Amniotic epithelial cell (primary cell): ENCODE measurements at places on chromosomes 3 and 15.

DNA sequence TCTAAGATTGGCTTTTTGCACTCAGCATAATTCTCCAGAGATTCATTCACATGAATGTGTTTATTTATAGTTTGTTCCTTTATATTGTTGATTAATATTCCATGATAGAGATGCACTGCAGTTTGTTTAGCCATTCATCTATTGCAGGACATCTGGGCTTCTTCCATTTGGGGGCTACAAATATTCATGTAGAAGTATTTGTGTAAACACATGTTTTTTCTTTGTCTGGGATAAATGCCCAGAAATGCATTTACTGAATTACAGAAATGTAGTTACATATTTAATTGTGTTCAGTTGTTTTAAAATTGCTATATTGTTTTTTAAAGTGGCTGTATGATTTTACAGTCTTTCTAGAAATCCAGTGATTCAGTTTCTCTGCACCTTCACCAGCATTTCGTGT lies 635.0 kb downstream of the ZIC1 start:
- no peak for DNase-seq

DNA sequence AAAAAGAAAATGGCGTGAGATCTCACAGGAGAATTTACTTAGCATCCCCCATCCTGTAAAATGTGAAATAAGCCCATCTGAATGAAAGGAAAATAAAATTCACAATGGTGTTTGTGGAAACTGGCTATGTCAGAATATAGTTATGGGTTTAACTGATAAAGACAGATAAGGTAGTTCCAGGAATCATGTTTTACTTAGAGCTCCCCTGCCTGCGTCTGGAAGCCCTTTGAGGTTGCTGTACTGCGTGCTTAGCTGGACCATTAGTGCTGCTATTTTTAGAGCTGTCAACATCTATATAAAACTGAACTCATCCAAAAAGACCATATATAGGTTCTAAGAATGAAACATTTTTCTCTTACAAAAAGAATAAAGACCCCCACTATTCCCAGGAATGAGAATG lies 130.8 kb downstream of the LSAMP start:
- DNase-seq, result no peak

GRCh38 chr15:44775953-44776352 lies 39.6 kb downstream of the TRIM69 start:
- DNase-seq, result peak; percentile 3

DNA sequence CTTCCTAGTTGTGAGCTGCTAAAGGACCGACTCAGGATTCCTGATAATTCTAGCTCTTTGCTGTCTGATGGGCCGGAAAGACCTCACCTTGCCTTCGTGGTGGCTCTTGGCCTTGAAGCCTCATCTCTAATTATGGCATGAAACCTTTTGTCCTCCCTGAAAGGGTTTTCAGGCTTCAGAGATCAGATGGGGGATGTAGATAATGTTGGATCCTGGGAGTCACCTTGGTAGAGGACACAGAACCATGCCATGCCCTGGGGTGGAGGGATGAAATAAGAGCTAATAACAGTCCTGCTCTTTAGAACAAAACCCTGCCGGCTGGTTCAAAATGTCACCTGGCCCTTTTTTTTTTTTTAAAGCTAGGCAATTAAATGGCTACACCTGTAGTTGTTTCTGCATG lies 50.8 kb upstream of the SYN2 start:
- no peak for DNase-seq

DNA sequence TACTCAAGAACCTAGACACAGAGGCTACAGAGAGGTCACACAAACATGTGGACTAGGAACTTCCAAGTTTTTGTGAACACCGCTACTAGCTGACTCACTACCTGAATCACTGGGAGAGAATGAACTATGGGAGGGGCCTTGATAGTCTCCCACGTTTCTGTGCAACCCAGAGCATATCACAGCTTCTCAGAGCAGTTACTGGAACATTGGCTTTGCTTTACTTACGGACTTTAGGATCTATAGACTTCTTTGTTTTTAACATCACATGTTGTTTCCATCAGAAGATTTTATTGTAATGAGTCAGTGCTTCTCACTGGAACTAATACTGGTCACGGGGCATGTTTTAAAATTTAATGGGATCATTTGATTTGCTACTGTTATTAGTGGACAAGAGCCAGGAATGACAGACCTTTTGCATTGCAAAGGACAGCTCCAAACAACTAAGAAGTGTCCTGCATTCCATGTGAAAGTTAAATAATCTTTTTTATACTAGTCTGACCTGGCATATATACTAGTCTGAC lies 35.6 kb downstream of the RTP4 start:
- DNase-seq, result peak; percentile 100

- DNase-seq, result no peak
These were observed 112.4 kb upstream of the STT3B start for GRCh38 chr3:31420311-31420710.
